ENCODE measurements at places on chromosomes 3 and 15. TPM values are rescaled to one million over a fixed set of nuclear protein-coding genes. Genes with fewer than 3 reads are reported as not detected.
A peak's percentile ranks its signal among the peaks of the same experiment; 100 is the strongest.

- DNase-seq = no peak
Measured at GRCh38 chr15:76815421-76815820, 89.7 kb downstream of the SCAPER start.

DNA sequence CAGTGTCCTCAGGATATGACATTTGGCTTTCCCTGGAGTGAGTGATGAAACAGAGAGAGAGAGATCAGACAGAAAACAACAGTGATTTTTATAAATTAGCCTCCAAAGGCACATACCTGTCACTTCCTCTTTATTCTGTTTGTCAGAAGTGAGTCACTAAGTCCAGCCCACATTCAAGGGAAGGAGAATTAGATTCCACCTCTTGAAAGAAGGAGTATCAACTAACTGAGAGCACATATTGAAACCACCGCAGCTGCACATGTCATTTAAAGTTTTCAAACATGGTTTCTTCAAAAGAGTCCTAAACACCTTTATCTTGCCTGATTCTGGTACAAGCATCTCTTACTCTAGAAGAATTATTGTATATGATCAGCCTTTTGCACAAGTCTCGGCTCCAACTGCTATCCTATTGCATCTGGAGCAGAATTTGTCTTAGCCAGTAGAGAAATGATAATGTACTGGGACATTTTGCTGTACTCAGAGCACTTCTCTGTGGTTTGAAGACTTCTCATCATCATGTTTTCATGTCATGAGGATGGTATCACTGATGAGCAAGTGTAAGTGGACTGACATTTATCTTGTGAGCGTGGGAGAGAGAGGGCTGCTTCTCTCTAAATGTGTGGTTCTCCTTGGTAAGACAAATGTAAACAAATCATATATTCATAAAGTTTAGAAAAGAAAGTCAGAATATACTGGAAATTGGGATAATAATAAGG is 338.9 kb upstream of the CFAP20DC start:
- no peak for DNase-seq

DNA sequence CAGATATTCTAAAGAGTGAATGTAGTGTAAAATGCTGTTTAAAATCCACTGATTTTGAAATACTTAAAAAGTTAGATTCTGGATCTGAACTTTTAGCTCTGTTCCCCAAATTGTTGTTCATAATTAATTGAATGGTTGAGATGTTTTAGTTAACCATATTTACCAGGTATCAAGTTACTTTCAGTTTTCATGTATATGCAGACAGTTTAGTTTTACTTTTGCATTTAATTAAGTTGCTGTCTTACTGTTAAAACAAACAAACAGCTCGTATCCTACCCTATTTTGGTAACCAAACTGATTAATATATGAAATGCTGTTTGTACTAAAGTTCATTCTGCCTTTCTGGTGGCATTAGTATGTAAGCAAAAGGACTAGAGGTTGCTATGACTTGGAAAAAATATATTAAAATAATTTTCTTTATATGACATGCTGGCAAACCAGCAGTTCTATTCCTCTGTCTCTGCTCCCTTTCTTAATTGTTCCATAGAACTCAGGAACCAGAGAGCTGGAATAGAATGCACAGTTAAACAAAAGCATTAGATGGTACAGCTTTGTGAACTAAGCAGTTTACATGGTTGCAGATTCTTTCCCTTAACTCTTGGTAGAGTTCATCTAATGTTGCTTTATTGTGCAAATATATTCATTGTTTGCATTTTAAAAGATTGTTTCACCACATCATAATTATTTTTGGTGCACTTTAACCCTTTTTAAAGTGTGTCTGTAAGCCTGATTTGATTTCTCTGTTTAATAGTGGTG is 39.5 kb upstream of the SCAANT1 start:
- no peak for DNase-seq

DNA sequence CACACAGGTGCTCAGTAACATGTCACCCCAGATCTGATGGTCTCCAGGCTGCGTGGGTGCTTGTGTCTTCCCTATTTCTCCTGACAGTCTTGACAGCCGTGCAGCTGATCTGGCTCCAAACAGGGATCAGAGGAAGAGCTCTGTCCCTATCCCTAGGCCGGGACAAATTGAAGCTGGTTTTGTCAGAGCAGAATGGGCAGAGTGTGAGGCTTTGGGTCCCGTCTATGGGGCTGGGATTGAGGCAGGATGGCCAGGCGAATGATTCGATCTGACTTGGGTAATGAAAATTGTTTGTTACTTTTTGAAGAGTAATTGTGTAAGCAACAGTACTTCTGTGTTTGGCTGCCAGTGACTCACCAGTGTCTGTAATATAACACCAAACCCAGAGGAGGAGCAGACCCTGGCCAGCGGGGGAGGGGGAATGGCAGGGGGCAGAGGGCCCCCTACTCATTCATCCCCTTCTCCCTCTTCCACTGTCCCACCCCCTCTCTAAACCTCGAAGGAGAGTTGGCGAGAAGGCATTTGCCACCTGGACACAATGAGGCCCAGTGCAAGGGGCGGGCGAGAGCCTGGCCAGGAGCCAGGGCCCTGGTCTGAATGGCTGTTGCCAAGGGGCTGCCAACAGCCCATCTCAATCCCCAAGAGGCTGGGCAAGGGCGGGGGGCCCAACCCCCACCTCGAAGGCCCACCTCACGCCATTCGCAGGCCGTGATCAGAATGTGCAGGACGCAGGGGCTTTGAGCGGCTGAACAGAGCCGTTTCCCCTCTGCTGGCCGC is 4.9 kb upstream of the MAGEF1 start:
- DNase-seq = no peak

- peak; percentile 74 for DNase-seq
Measured at GRCh38 chr15:60326824-60327654, 70.7 kb downstream of the ANXA2 start.

Gene GOLGA8G
- total RNA-seq = not detected

Gene C3orf22
- total RNA-seq = not detected
